ENCODE measurements at places on chromosomes 16 and 17.

- no peak for DNase-seq
These were observed 104.6 kb downstream of the USP22 start for GRCh38 chr17:20938244-20938643.

DNA sequence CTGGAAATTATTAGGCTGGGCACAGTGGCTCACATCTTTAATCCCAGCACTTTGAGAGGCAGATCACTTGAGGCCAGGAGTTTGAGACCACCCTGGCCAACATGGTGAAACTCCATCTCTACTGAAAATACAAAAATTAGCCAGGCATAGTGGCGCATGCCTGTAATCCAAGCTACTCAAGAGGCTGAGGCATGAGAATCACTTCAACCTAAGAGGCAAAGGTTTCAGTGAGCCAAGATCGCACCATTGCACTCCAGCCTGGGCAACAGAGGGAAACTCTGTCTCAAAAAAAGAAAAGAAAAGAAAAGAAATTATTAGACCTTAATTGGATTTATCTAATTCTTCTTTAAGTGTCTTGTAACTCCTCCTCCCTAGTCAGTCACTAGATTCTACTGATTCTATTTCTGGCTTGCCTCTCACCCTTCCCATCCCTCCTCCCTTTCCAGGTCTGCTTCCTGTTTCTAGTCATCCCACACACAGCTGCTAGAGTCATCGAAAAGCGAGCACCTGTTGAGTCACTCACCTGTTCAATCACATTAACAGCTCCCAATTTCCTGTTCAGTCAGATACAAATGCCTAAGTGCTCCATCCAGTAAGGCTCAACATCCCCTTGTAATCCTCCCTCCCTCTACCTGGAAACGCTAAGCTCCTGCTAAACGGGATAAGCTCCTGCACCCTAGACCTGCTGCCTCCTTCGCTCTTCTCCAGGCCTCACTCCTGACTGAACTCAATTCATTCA is 34.6 kb downstream of the ERN1 start:
- no peak for DNase-seq

GRCh38 chr17:35988164-35988563 is 1.6 kb upstream of the CCL14 start:
- DNase-seq, result no peak

DNA sequence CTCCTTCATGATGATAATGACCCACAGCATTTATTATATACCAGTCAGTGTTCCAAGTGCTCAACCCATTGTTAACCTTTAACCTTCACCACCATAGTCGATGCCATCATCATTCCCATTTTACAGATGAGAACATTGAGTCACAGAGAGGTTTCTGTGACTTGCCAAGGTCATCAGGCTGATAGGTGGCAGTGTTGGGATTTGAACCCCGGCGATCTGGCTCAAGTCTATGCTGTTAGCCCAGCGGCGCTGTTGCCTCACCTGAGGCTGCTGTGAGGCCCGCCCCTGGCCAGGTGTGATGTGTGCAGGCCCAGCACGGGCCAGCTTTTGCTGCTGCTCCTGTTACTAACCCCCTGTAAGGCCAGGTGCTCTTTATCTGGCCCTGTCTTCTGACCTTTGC is 101.2 kb downstream of the OR1D5 start:
- no peak for DNase-seq

DNA sequence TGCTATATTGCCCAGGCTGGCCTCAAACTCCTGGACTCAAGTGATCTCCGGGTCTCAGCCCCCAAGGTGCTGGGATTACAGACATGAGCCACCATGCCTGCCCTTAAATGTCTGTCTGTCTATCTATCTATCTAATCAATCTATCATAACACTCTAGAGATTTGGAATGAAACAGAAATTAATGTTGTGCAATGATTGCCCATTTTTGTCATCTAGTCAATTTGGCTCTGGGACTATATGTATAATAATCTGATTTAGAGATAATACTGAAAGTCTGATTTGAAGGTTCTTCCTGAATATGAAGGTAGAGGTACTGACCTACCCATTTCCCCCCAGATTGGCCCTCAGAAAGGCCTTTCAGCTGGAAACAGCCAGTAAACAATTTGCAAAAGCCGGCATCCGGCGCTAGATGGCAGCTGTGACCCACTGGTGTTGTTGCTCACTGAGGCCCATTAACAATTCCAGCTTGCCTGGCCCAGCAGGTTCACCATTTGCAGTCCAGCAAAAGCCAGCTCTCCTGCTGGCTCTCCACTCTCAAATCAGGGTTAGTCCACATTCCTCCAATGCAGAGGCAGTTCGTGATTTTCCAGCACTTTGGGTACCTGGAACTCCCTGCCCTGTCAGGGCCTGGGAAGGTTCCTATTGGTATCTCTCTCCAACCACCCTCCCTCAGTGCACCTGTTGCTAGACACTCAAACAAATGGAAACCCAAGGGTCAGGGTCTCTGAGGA is 22.9 kb upstream of the C16orf87 start:
- DNase-seq, result peak; percentile 17

GRCh38 chr16:68740628-68741346 is 3.7 kb downstream of the CDH1 start:
- no peak for DNase-seq

DNA sequence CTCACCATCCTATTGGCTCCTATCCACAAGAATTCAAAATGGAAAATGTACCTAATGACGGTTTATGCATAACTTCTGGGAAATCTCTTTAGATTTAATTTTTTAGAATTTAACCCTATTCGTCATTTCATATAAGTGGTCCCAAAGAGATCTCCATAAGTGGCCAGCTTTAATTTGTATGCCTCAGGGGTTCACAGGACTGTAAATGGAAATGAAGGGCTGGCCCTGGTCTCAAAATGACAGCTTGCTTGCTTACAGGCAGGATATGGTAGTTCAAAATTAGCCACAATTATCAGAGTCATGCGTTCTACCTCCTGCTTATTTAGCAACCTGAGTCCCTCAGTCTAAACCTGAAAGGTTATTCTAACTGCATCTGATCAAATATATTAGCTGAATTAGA is 6.6 kb upstream of the NACA2 start:
- DNase-seq, result no peak

DNA sequence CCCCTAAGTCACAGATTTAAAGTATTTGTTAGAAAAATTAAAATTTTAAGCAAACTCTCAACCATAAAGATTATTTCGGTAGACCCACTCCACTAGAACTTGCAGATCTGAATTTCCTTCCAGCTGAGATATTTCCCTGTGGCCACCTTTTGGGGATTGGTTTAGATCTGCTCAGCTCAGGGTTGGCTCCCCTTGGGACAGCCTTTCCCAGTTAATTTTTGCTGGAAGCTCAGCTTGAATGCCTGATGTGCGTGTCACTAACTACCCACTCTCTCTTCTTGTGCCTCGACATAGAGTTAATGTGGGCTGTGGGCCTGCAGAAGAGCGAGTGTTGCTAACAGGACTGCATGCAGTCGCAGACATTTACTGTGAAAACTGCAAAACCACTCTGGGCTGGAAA is 57.6 kb downstream of the YPEL2 start:
- no peak for DNase-seq

DNA sequence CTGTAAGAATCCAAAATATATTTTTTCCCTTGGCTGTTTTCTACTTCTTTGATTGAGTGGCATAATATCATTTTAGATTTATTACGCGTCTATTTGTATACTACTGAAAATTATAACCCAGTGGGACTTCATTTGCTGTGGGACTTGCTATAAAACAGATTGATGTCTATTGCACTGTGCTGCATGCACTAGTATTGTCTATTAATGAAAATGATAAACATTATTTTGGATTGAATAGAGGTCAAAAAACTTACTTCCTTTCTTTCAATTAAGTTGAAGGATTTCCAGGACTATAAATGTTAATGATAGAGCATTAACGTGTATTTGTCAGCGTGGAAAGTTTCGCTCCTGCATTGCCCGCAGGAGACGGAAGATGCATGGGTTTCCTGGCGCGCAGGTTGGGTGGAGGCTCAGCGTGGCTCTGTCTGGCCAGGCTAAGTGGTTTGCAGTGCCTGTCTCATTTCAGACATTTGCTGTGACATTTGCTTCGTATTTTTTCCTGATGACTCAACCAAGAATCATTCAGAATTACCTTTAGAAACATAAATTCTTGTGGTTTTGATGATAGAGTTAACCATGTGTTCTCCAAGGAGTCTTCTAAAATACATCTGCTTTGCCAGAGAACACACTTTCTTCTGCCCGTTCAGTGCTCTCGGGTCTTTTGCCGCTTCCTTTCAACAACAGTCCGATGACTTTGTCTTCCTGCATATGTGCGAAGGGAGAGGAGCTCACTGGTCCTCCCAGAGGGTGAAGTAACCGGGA is 216.7 kb downstream of the RPTOR start:
- no peak for DNase-seq

DNA sequence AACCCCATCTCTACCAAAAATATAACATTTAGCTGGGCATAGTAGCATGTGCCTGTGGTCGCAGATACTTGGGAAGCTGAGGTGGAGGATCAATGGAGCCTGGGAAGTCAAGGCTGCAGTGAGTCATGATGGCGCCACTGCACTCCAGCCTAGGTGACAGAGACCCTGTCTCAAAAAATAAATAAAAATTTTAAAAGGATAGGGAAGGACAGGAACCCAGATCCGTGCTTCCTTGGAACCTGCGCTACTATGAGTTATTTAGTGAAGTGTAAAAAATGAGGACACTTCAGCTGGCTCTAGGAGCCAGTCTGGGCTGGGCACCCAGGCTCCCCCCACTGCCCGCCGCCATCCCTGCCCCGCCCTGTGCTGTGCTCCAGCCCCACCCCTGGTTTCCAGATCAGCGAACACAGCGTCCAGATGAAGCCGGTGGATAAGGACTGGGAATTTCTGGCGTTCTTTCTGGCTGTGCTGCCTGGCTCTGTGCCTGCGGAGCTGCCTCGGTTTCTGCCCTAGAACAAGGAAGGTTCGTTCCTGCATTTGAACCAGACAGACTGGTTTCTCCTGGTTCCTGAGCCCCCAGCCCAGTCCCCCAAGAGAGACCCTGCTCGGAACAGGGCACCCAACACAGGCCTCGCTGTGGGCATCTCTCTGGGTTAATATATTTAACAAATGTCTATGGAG is 18.5 kb downstream of the PLLP start:
- no peak for DNase-seq

DNA sequence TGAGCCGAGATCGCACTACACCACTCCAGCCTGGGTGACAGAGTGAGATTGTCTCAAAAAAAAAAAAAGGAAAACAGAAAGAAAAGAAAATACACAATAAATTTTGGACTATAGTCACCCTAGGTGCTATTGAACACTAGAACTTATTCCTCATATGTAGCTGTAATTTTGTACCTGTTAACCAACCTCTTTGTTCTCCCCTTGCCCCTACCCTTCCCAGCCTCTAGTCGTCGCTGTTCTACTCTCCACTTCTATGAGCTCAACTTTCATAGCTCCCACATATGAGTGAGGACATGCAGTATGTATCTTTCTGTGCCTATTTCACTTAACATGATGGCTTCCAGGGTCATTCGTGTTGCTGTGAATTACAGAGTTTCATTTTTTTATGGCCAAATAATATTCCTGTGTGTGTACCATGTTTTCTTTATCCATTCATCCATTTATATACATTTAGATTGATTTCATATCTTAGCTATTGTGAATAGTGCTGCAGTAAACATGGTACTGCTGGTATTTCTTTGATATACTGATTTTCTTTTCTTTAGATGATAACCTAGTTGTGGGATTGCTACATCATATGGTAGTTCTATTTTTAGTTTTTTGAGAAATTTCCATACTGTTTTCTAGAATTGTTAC is 28.3 kb downstream of the VPS35L start:
- DNase-seq, result peak; percentile 3

GRCh38 chr16:73505577-73505976 is 457.6 kb upstream of the ZFHX3 start:
- no peak for DNase-seq

- peak; percentile 16 for DNase-seq
These were observed 26.2 kb upstream of the PMFBP1 start for GRCh38 chr16:72198021-72198711.

DNA sequence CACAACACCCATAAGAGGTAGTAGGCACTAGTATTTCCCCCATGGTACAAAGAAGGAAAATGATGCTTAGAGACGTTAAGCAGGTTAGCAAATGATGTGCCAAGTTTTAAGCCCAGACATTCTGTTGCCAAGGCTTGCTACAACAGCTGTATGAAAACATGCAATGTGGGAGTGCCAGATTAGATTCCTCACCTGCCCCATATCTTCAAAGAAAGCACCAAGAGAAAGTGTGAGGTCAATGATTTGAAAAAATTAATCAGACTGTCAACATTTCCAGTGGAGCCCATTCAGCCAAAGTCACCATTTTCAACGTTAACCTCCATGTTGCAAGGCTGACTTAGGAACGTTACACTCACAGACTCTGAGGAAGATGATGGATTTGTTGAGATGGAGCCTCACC is 61.5 kb downstream of the PCTP start:
- DNase-seq, result no peak

- no peak for DNase-seq
These were observed 55.9 kb upstream of the MGAT5B start for GRCh38 chr17:76812263-76812662.

GRCh38 chr16:85806539-85806938 is 7.0 kb downstream of the COX4I1 start:
- no peak for DNase-seq

- DNase-seq, result no peak
These were observed 138.7 kb downstream of the GAS7 start for GRCh38 chr17:10059684-10060211.

DNA sequence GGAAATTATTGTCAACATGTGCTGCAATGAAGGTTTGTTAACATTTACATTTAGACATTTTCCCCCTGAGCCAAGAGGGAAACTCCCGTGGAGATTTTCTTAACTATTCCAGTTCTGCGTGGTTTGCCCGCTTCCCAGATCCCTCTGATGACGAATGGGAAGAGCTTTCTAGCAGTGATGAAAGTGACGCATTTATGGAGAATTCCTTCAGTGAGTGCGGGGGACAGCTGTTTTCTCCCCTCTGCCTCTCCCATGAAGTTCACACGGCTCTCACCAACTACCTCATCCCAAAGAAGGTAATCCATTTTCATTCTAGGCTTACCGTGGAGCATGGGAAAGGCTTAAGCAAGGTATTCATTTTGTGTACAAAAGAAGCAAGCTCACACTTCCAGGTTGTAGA is 18.2 kb downstream of the HEATR3 start:
- no peak for DNase-seq

GRCh38 chr17:57880086-57880456 is 30.2 kb upstream of the MRPS23 start:
- no peak for DNase-seq

DNA sequence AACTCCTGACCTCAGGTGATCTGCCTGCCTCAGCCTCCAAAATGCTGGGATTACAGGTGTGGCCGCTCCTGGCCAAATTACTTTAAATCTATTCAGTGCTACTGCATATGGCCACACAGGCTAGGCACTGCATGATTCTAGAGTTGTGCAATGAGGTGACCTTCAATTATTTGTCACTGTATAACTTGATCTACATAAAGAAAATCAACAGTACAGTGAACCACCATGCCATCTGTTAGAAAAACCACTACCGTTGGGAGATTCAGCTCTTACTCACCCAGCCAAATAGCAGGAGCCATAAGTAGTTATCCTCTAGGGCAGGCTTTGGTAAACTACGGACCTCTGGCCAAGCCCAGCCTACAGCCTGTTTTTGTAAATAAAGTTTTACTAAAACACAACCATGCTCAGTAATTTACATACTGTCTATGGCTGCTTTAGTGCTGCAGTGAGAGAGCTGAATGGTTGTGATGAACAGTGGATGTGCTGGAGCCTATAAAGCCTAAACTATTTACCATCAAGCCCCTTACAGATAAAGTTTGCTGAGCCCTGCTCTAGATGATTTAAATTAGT is 40.7 kb upstream of the TANC2 start:
- DNase-seq, result no peak

All from substantia nigra (tissue), 51 donors.